B cell (primary cell): ENCODE measurements at places on chromosomes 2 and 18. TPM values are rescaled to one million over a fixed set of nuclear protein-coding genes. Genes with fewer than 3 reads are reported as not detected.

GAL3ST2 gene
- 0.10 and 0.30 TPM in 2 replicates for polyA plus RNA-seq

GRCh38 chr18:3425446-3425845 is 24.5 kb upstream of the TGIF1 start:
- DNase-seq, result no peak

HOXD8 gene
- polyA plus RNA-seq, result not detected in 2 replicates

DNA sequence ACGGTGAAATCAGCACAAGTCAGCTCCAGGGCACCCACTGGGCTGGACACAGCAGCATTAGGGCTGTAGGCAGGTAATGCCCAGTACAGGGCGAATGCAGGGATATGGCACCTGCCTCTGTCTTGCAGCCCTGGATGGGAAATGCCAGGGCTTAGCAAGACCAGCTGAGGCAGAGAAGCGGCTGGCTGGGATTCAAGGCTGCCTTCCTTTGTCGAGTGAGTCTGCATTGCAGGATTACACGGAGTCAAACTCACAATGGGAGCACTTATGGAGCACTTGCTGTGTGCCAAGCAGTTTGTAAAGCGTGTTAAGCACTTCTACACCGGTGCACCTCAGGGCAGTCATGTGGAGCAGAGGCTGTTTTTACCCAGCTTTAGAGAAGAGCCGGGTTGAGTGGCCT is 87.3 kb upstream of the HDAC4 start:
- no peak for DNase-seq

DNA sequence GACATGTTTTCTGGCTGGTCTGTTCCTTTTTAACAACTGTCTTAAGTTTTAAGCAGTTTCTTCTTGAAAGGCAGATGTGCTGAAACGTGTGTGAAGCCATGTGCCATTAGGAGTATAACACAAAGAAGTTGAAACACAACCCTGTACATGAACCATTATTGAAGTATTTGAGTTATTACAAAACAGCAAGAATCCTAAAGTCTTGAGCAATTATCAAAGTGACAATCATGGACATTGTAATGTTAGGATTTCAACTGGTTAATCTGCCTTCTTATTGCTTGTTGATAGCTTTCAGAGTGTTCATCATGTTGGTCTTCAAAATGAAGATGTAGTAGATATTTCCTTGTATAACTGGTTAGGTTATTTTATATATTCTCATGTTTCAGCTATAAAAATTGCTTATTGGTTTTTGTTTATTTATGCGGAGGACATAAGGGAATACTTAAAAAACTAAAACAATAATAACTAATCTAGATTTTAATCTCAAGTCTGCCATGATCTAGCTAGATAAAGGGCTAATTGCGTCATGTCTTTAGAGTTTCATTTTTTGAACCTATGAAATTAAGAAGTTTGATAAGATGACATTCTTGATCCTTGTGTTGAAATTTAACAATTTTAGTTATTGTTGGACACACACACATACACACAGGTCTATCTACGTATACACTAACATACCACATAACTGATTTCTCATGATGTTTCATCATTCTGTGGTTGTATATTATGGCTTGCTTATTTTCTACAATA is 21.1 kb downstream of the PPP1R1C start:
- DNase-seq, result no peak

DNA sequence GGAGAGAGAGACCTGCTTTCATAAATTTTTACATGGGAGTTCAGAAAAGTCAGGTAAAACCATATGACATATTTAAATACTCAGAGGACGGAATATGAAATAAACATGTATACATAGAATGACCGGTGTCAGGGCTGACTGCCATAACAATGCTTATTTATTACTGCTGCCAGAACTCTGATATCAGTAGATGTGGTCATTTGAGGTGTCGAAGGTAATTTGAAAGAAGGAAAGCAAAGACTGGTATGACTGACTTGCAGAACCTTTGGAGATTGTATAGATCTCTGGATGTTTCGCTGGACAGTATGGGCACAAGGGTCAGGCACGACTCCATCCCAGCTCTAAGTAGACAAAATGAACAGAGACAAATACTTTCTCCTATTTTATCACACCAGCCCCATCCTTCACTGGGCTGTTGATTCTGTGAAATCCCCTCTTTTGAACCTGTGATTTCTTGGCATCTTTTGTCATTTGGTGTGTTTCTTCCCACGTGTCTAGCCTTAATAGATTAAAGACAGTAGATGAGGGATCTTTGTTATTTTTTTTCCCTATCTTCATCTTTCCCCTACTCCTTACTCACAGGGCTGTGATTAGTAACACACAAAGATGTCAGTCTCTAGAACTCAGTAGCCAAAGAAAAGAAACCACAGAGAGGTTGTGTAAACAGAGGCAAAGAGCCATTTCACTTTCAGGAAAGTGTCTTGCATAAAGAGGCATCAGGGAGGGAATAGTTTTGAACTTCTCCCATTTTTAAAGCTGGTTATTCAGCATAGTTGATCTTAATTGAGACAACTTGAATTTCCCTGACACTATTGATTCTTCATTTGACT is 61.6 kb downstream of the ICOS start:
- no peak for DNase-seq

DNA sequence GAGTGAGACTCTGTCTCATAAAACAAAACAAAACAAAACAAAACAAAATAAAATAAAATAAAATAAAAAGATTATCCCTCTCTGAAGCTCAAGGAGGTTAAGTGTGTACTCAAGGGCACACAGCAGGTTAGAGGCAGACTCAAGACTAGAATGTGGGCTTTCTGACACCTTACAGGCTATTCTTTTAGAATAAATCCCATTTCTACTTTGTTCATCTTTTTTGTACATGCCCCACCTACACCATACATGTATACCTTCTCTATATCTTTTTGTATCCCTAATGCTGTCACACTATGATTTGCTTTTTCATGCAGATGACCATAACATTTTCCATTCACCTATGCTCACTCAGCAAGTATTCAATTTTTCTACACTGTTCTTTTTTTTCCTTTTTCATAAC is 2.6 kb downstream of the IL1B start:
- no peak for DNase-seq

DNA sequence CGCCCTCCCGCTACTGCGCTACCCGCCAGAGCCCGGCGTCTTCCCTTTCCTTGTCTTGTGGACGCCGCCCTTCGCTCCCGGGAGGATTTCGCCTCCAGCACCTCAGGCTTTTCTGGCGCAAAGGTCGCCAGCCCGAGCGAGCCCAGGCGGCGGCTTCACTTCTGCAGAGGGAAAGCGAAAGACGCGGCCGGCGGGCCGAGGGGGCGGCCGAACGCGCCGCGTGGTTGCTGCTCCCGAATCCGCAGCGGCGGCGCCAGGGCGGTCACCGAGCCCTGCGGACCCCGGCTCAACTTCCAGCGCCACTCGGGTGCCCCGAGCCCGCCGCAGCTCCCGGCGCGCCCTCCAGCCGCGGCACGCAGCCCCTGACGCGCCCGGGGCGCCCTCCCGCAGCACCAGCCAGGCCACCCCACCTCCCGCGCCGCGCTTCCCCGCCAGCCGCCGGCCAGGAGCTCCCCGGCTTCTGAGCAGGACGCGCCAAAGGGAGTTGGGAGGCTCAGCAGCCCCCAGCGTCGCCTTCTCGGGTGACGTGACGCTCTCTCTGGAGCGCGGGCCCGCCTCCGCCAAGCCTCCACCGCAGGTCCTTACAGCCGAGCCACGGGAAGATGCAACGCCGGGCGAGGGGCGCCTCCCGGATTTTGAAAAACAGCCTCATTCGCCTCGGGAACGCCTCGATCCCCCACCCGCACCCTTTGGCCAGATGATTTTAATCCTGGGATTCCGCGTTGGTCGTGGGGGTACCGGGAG is 84.9 kb upstream of the EPB41L3 start:
- peak; percentile 3 for DNase-seq

GRCh38 chr2:43241558-43241957 is 15.2 kb upstream of the ZFP36L2 start:
- DNase-seq, result no peak

CROCC2 gene
- not detected in 2 replicates for polyA plus RNA-seq

NXPH2 gene
- polyA plus RNA-seq, result not detected in 2 replicates

DNA sequence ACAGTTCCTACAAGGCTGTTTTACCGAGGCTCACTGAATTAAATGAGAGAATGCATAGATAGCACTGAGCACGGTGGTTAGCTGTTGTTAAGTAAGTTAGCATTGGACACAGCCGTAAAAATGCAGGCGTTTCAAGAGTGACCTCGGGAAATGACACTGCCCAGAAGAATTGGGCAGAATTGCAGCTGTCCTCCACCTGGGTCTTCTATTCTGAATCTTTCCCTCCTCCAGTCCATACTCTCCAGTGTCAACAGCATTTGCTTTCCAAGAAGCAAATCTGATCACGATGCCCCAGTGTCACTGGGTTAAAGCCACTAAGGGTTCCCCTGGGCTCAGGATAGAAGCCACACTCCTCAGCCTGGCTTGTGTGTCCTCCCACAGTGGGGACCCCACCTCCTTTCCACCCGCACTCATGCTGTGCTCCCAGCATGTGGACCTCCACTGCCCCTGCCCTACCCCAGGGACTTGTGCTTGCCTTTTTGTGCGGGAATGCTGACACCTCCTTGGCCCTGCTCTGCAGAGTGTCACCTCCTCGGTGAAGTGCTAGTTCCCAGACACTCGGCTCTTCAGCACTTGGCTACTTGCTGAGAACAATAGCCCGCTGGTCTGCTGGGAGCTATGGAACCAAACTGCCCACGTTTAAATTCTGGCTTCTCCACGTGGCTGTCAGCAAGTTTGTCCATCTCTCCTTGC is 135.0 kb downstream of the ANTXR1 start:
- no peak for DNase-seq

SCN7A gene
- polyA plus RNA-seq, result 0.01 TPM in 1 of 2 replicates, not detected in the other

GRCh38 chr2:44929159-44929734 is 12.3 kb upstream of the SIX3 start:
- peak; percentile 36 for DNase-seq

DNA sequence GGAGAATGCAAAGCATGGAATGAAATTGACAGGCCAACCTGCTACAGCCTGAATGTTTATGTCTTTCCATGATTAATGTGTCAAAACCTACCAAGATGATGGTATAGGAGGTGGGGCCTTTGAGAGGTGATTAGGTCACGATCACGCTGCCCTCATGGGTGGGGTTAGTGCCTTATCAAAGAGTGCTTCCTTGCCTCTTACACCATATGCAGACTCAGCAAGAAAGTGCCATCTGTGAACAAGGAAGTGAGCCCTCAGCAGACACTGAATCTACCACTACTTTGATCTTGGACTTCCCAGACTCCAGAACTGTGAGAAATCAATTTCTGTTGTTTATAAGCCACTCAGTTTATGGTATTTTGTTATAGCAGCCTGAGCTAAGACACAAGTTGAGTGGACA is 147.5 kb upstream of the BCL2L11 start:
- no peak for DNase-seq

GRCh38 chr2:43152186-43152585 is 74.2 kb downstream of the ZFP36L2 start:
- DNase-seq, result peak; percentile 5

GRCh38 chr2:27041752-27042151 is 9.0 kb downstream of the TMEM214 start:
- no peak for DNase-seq

CRYBA2 gene
- polyA plus RNA-seq, result not detected in 2 replicates

DNA sequence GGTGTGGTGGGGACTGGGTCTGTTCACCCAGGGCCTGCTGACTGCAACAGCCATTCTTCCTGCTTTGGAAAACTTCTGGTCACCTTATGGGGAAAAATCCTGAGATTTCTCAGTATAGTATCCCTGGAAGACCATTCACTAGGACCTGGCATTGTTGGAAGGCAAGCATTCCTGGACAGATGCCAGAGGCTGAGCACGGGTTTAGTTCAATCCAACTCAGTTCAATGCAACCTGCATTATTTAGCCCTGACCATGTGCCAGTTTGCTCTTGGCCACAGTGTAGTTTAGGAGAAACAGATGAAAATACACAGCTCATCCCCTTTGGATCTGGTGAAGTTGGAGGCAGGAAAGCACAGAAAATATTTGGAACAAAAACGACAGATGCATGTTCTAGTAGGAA is 95.9 kb downstream of the LPIN1 start:
- no peak for DNase-seq

ACMSD gene
- polyA plus RNA-seq, result not detected in 2 replicates

- no peak for DNase-seq
Measured at GRCh38 chr2:195838002-195838401, 181.0 kb downstream of the SLC39A10 start.

GRCh38 chr2:119862127-119862889 is 102.6 kb downstream of the PTPN4 start:
- no peak for DNase-seq

DNA sequence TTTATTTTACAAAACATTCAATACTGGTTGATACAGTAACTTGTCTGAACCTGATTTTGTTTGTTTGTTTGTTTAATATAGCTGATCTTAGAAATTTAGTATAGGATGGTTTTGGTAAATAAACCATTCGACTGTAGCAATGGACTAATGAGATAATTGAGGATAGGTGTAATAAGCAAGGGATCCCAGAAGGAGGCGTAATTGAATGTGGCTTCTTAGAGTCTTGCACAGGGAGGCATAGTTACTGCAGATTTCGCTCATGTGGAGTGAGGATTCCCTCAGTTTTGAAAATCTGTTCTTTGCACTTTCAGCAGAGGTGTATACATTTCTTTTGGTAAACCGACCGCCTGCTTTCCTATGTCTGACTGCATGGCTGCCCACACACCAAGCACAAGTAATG is 709.6 kb downstream of the SOCS6 start:
- DNase-seq, result no peak

PRSS56 gene
- polyA plus RNA-seq, result not detected in 2 replicates

- no peak for DNase-seq
Measured at GRCh38 chr2:143633419-143633818, 504.2 kb downstream of the ARHGAP15 start.
